ENCODE measurements at places on chromosomes 3 and 15.
A peak's percentile ranks its signal among the peaks of the same experiment; 100 is the strongest.

DNA sequence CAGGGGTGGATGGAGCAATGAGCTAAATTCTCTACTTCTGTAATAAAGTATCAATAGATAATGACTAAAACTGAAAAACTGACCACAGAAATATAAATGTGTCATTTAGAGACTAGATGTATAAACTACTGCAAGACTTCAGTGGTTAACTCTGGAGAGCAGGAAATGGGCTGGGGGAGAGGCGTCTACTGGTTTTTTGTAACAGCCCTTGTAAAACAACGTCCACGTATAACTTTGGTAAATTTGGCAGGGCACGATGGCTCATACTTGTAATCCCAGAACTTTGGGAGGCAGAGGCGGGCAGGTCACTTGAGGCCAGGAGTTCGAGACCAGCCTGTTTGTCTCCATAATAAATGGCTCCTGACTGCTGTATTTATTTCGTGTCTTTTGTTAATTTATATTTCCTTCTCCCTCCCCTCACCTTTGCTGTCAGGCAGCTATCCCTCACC is 12.5 kb downstream of the RAB27A start:
- DNase-seq: no peak

DNA sequence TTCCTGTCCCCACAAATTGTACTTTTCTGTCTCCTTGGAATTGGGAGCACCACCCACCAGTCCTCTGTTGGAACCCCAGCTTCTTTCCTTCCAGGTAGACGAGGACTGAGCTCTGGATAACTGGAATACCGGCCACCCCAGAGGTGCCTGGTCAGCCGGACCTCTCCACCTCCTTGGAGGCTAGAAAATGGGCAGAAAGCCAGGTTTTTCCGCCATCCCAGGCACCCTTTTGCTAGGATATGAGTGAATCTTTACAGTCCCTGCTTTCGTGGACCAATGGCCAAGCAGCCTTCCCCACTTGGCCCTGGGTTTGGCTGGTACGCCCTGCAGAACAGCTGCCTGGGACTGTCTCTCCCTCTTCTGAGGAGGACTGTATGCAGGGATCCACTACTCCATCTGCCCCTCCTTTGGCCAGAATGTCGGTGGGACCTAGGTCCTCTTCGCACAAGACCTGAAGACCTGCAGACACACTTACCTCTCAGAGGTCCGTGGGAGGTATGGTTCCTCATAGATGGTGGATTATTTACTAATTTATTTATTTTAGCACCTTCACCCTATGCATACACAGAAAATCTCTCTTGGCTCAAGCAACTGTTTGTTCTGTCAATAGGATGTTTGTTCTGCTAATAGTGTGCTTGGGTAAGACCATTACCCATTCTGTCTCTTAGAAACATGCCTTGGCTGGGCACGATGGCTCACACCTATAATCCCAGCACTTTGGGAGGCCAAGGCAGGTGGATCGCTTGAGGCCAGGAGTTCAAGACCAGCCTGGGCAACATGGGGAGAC is 8.6 kb upstream of the CHAC1 start:
- DNase-seq: no peak

GRCh38 chr3:40924559-40925141 is 274.7 kb upstream of the CTNNB1 start:
- DNase-seq: no peak

GRCh38 chr3:112897791-112898190 is 51.1 kb upstream of the CD200R1L start:
- no peak for DNase-seq

- DNase-seq: peak; percentile 87
Observed at GRCh38 chr3:50316657-50317242, 5.8 kb downstream of the HYAL2 start.

DNA sequence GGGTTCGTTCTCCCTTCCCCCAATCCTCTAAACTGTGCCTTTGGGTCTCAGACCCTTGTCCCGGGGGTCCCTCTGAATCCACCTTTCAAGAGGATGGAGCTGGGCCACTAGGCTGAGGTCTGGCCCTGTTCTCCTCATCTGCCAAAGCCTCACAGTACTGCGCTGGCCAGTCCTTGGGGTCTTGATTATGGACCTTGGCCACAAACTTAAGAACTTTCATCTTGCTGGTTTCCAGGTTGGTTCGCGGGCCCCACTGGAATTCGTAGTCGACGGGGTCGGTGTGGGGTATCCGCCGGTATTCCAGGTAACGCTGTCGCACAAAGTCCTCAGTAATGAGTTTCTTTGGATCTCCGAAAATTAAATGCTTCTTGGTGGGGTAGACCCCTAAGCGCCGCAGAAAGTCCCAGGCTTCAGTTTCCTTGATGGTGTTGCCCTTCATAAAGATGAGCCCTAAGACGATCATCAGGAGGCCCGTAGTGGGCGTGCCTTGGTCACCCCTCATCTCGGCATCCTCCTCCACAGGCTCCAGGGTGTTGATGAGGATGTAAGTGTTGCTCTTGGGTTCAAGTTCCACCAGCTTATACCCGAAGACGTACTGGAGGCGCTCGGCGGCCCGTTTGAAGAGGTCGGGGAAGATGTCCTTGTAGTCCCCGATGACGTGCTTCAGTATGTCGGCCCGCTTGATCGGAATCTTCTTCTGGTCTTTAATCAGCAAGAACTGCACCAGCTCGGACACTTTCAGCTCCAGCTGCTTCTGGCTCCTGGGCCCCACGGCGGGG is 727 bp downstream of the NSMCE3 start:
- peak; percentile 48 for DNase-seq

GRCh38 chr15:41878355-41878699 is 15.5 kb downstream of the SPTBN5 start:
- no peak for DNase-seq

- no peak for DNase-seq
Observed at GRCh38 chr3:5690904-5691532, 503.5 kb downstream of the EDEM1 start.

- DNase-seq: no peak
Observed at GRCh38 chr15:23387621-23388190, 33.2 kb downstream of the GOLGA8S start.

DNA sequence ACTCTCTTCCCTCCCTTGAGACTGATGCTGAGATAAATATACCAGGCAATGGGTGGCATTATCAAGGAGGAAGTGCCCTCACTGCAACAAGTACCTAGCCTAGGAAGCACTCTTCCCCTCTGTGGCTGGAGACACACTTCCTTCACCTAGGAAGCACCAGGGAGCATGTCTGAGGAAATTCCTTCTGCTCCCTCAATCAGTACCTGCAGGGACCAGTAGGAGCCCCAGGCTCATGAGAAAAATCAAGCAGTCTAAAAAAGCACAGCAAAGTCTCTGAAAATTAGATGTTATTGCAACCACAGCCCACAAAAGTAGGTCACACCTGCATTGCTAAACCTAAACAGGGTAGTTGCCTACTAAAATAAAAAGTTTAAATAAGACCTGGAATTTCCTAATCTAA is 78.2 kb upstream of the TRPM1 start:
- no peak for DNase-seq

GRCh38 chr3:43785551-43785950 is 94.8 kb downstream of the ABHD5 start:
- no peak for DNase-seq

- no peak for DNase-seq
Observed at GRCh38 chr3:188294823-188295487, 141.0 kb downstream of the LPP start.
